Activated T-helper 1 cell treated with anti-CD3 and anti-CD28 coated beads, Interleukin-2, amount 50 U/mL, for 16 hours (primary cell): ENCODE measurements at places on chromosomes 11 and 22.

DNA sequence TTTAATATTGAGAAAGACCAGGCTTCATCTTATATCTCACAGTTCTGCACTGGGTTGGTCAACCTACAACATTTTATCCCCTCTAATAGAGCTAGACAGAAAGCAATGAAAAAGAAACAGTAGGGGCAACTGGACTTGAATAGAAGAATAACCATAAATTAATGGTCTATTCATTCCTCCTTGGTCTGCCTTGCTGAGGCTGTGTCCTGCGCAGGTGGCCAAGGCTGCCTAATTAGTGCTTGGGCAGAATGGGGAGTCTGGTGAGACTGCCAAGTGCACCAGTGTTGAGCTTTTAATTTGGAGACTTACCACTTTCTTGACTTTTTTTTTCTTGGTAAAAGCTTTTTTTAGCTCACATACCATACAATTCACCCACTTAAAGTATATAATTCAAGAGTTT is 35.0 kb upstream of the SPON1 start:
- DNase-seq, result no peak

DNA sequence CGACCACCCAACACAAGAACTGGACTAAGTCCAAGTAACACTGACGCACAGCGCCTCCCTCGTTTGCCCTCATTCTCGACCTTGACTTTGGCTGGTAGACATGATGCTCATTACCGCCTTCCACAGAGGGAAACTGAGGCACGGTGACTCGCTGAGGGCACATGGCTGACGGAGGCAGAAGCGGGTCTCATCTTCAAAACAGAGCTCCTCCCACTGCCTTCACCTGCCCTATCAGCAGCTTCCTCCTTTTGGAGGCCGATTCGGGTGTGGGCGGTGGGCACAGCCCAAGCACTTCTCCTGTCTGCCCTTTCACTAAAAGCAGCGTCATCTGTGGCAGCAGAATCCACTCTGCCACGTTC is 2.0 kb upstream of the KMT5B start:
- DNase-seq, result no peak

- no peak for DNase-seq
Observed at GRCh38 chr11:43130616-43131015, 181.2 kb upstream of the API5 start.

- DNase-seq, result no peak
Observed at GRCh38 chr11:81707881-81708280, 1025.8 kb downstream of the FAM181B start.

- DNase-seq, result no peak
Observed at GRCh38 chr11:3121416-3121815, 43.7 kb downstream of the OSBPL5 start.

GRCh38 chr11:64222651-64223000 is 3.4 kb downstream of the TRPT1 start:
- no peak for DNase-seq
